ENCODE measurements at places on chromosomes 1 and 21.
A peak's percentile ranks its signal among the peaks of the same experiment; 100 is the strongest.

DNA sequence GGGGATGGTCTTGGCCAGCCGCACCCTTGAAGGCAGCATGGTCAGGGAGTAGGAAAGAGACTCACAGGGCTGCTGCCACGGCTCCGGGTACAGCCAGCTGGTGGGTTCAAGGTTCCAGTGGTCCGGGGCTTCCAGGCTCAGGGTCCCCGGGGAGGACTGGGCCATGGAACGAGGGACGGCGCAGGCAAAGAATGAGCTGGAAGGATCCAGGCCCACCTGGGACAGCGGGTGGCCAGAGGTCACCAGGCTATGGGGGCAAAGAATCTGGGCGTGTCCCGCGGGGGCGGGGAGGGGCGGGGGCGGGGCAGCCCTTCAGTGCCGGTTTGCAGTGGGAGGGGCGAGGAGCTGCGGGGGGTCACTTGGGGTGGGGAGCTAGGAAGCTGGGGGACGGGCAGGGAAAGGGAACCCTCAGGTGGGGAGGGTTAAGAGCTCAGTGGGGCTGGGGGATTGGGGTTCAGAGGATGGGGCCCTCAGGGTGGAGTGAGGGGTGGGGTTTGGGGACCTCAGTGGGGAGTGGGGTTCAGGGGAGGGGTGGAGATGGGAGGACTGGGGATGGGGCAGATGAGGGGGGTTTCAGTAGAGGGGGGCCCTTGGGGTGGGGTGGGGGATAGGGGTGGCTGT, at the start of gene DNMT3L:
TSS of gene DNMT3L (minus strand) at position 223 of the 621 bp plus-strand sequence. CDS start 638 bp downstream, outside the sequence.
- no peak for DNase-seq

DNA sequence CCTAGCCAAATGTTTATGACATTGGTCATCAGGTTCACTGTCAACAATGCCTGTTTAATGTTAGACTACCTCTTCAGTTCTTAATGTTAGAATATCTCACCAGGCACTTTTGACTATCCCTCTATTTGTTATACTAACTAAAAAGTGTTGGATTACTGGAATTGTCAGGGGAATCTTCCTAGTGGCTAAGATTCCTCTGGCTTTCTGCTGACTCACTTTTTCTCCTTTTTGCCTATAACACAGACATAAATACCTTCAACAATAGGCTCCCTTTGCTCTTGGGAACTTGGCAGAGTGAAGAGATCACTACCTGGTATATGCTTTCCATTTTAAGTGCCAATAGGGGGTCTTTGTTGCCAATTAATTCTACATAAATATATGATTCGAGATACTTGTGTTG, 68.5 kb downstream of the TMEM200B start:
- no peak for DNase-seq

DNA sequence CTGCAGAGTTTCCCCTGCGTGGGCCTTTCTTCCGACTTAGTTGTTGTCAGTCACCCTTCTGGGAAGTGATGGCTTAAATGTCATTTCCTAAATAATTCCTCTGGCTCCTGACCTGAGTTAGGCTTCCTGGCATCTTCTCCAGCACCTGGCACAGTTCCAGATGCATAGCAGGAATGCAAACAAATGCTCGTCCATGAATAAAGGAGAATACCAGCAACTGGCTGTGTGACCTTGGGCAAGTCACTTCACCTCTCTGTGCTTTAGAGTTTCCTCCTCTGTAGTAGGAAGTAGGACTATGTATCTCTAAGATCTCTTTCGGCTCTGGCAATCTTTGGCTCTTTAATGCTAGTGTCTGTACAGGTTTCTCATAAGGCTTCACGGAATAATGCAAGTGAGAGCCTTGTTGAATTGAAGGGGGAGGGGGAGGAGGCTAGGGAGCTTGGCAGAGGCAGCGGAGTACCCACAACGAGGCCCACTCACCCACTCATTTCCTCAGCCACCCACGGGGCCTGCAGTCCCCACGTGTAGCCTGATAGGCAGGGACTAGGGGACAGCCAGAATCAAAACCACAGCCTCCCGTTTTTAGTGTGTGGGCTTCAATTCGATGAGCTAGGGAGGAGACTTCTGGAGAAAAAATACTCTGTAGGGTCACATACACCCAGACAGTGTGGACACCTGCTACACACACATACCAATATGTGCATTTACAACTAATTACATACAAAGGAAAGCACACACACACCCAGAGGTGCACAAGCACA, 48.1 kb downstream of the TENT5C start:
- no peak for DNase-seq

- DNase-seq: no peak
Measured at GRCh38 chr1:39283858-39284257, 79.4 kb downstream of the MACF1 start.

- no peak for DNase-seq
Measured at GRCh38 chr1:227299241-227299627, 19.1 kb downstream of the CDC42BPA start.

DNA sequence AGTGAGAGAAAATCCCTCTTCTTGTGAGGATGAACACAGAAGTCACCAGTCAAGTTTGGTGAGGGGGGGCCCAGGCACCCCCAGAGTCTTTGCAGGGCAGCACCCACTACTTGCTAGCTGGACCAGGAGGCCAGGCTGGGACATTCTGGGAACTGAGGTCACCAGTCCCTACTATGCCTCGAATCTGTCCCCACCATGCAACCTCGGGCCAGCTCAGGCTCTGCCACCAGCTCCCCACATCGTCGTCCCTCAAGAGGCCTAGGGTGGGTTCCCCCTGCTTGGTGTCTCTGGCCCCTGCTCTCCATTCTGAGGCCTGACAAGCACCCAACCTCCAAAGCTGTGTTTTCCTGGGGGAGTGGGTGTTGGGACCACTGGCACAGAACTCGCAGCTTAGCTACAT, 22.2 kb upstream of the ZNF678 start:
- DNase-seq: no peak

GRCh38 chr1:55726994-55727393, 511.8 kb upstream of the USP24 start:
- DNase-seq: no peak

- DNase-seq: peak; percentile 13
Measured at GRCh38 chr1:59976194-59977074, 49.9 kb upstream of the CYP2J2 start.

- no peak for DNase-seq
Measured at GRCh38 chr1:198019126-198019525, 102.0 kb downstream of the LHX9 start.

GRCh38 chr1:169620565-169620964, 9.4 kb downstream of the SELP start:
- DNase-seq: no peak

DNA sequence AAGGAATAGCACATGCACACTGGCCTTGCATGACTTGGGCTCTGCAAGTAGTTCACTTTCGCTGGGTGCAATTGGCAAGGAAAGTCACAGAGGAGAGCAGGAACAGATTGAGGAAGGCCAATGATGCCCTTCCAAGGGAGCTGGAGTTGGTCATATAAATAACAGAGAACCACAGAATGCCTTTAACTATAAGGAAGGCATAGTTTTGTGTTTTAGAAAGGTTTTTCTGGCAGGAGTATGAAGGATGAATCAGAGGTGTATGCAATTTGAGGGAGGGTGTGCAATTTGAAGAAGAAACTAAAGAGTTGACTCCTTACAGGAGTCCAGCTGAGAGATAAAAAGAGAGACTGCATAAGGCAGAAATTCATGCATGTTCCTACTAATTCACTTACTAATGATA, 112.1 kb downstream of the PHTF1 start:
- DNase-seq: no peak

GRCh38 chr21:36422279-36423098, 37.3 kb downstream of the CHAF1B start:
- DNase-seq: no peak

DNA sequence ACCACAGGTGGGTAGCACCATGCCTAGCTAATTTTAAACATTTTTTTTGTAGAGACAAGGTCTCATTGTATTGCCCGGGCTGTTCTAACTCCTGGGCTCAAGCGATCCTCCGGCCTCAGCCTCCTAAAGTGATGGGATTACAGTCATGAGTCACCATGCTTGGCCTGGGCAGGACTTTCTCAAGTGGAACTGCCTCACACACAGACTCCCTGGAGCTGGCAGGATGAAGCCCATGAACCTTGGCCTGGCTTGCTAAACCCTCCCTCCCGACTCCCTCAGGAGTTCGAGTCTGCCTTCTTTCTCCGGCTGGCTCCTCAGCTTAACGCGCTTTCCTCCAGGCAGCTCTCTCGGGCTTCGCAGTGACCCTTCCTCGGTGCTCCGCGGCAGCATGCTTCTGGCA, 7.7 kb upstream of the ECE1 start:
- no peak for DNase-seq

DNA sequence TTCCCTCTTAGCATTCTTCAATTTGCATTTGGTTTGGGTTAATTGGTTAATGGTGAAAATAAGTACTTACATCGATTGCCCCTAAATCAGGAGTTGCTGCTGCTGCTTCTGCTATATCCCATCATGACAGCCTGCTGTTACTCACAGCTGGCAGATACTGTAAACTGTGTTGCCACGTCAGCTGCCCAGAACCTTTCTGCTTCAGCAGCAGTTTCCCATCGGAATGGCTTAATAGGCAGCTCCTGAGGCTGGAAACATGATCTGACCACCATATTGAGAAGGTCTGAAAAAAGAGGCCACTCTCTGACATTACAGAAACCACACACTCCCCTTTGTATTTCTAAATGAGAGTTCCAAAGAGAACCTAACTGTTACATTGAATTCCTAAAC, 14.3 kb upstream of the SEC16B start:
- DNase-seq: no peak

DNA sequence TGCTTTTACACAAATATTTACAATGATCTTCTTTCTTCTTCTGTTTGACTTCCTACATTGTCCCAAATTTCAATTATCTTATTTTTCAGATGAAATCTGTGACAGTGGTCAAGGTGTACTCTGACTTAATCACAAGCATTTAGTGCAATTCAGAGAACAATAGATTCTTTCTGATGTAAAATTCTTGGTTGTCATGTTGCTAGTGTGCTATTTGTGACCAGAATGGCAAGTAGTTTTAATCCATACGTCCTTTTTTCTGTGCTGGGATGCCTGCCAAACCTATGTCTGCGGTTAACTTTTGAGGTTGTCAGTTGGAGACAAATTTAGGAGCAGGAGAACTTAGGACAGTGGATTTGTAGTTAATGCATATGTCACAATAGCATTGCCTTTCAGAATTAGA, 31.0 kb downstream of the NCAM2 start:
- DNase-seq: no peak

GRCh38 chr1:112850034-112850757, 105.8 kb downstream of the SLC16A1 start:
- DNase-seq: no peak

DNA sequence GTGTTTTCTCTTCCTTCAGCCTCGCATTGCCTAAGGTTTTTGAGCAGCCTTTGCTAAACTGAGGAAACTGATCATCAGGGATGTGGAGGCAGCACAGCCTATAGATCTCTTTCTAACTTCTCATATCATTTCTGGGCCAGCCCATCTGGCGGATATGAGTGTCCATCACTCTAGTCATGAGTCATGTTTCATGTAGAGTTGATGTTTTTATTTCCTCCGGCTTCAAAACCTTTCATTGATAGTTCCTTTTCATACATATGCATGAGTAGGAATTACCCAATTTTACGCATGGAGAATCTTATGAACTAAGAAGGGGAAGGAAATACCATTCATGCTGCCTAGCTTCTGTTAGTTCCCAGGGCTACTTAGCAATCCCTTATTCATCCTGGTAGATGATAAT, 66.3 kb downstream of the SPATA46 start:
- no peak for DNase-seq

DNA sequence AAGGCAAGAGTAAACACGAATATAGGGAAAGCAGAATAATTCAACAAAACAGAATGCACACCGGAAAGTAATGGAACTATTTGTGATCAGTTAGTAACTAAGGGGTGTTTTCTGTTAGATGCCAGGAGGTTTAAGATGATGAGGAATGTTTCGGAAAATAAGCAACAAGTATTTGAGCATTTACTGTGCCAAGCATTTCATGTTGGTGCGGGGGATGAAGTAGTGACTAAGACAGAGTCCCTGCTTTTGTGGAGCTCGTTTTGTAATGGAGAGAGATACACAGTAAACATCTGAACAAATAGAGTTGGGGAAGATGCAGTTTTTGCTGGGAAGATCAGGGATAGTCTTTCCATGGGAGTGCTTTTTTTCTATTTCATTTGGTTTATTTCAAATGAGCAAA, 78.7 kb downstream of the DYRK1A start:
- DNase-seq: no peak

DNA sequence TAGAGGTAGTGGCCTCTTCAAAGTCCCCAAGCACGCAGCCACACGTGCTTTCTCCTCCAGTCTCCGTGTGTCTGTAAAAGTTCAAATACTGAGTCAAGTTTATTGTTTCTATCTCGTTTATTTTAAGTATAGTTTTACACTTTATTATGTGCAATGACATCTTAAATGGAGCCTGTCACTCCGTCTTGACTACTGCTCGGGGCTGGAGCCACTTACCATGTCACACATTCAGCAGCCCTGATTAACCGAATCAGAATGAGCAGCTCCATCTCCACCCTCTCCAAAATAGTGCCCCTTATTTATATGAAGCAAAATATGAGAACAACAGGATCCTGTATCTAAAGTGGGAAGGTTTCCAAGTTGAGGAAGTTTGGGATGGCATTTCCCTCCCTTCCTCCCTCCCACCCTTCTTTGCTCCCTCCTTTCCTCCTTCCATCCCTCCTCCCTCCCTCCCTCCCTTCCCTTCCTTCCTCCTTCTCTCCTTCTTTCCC, 201.0 kb downstream of the PBX1 start:
- no peak for DNase-seq

DNA sequence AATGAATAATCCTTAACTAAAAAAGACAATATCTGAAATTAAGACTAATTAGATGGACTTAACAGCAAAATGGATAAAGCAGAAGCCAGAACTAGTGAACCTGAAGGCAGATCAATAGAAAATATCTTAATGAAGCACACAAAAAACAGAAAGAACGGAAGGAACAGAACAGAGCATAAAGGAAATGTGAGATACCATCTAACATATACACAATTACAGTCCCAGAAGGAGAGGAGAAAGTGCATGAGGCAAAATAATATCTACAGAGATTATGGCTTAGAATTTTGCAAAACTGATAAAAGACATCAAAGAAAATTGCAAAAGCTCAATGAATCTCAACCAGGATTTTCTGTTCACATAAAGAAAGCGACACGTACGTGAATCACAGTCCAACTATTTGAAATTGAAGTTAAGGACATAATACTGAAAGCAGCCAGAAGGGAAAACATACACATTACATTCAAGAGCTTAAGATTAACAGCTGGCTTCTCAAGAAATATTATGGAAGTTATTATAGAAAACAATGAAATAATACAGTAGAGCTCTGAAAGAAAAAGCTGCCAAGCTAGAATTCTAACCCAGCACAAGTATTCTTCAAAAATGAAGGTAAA, 182.0 kb downstream of the CDC42BPA start:
- DNase-seq: no peak

GRCh38 chr1:1431845-1432273, 3.6 kb upstream of the VWA1 start:
- no peak for DNase-seq

DNA sequence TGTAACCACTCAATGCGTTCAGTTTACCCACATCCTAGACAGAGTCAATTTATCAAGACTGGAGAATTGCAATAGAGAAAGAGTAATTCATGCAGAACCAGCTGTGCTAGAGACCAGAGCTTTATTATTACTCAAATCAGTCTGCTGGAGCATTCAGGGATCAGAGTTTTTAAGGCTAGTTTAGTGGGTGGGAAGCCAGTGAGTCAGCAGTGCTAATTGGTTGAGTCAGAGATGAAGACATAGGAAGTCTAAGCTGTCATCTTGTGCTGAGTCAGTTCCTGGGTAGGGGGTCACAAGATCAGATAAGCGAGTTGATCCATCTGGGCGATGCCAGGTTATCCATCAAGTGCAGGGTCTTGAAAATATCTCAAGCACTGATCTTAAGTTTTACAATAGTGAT, 499.6 kb downstream of the MRPL39 start:
- no peak for DNase-seq

GRCh38 chr1:204151552-204152309, at the start of gene ETNK2:
Gene ETNK2, minus strand, starts transcription at chr1:204152044. Its CDS starts 192 bp downstream, at chr1:204151852.
- peak; percentile 30 for DNase-seq

All from stimulated activated CD8-positive, alpha-beta memory T cell treated with anti-CD3 and anti-CD28 coated beads, Interleukin-7, amount 100 ng/mL, for 1 hour (primary cell).